Liver (tissue), 10 donors: ENCODE measurements at places on chromosomes 4 and X. TPM values are rescaled to one million over a fixed set of nuclear protein-coding genes. Genes with fewer than 3 reads are reported as not detected.

The GALNT7 gene
- 1.0 TPM for polyA plus RNA-seq

The ERCC6L gene
- 0.17 TPM for polyA plus RNA-seq

The CPLX1 gene
- polyA plus RNA-seq: 2.8 TPM

The PPID gene
- polyA plus RNA-seq: 53.6 TPM

GRCh38 chr4:6781561-6781960 lies 966 bp upstream of the KIAA0232 start:
- H3K27ac ChIP-seq: peak overlapping the region; percentile 90
- H3K36me3 ChIP-seq: no peaks in the 10 kb centered on the region
- peaks cover 4% of the 10 kb centered on the region for H3K4me1 ChIP-seq
- no peak overlapping the region for H3K4me3 ChIP-seq

DNA sequence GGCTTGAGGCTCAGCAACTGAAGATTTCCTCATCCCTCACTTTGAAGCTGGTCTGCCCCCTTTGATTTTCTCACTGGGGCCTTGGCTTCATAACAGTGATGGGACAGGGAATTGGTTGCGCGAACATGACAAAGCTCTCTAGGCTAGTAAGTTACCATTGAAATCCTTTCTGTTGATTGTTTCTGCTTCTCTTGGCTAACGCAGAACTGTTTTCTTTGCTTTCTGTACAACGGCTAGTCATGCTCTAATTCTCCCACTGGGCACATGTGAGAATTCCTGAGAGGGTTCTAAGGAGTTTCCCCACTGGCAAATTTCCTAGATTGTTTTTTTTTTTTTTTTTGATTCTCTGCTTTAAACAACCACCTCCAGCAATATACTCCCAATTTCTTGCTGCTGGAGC lies 738.6 kb downstream of the PCDH7 start:
- no peak for DNase-seq
- H3K4me1 ChIP-seq: no peaks in the 10 kb centered on the region
- no peaks in the 10 kb centered on the region for H3K36me3 ChIP-seq
- peaks cover 2% of the 10 kb centered on the region for H3K27me3 ChIP-seq

DNA sequence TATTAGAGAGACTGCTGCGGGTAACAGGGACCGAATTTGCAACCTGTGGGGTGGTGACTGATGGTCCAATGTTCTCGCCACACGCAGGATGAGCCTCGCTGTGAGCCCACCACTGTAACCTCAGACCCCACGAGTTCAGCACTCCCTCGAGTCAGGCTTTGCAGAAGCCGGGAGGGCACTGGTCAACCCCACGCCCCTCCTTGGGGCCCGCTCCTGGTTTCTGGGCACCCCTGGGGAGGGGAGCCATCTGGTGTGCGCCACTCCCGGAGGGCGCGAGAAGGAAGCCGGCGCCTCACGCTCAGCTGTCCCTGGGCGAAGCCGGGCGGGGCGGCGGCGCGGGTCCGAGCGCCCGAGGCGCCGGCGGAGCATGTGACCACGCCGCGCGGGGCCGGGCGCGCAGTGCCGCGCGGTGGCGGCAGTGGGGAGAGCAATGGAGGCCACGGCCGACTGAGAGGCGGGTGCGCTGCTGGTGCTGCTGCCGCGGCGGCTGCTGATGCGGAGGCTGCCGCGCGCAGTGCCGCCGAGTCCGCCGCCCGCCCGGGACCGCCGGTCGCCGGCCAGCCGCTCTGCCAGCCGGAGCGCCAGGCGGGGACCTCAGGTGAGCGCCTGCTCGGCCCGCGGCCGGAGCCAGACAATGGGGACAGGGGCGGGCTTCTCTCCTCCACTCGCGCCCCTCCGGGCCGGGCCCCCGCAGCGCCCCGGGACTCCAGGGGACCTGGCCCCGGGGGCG lies 100.1 kb downstream of the CEP135 start:
- H3K4me3 ChIP-seq: peak overlapping the region; percentile 63
- no peaks in the 10 kb centered on the region for H3K27me3 ChIP-seq

- no peak for DNase-seq
- H3K27ac ChIP-seq: no peak overlapping the region
- H3K4me3 ChIP-seq: no peak overlapping the region
- H3K4me1 ChIP-seq: no peaks in the 10 kb centered on the region
- H3K27me3 ChIP-seq: no peaks in the 10 kb centered on the region
Observed at GRCh38 chrX:113384628-113385027, 544.0 kb upstream of the AMOT start.

- no peak overlapping the region for H3K4me3 ChIP-seq
- no peak for DNase-seq
- H3K4me1 ChIP-seq: peaks cover 2% of the 10 kb centered on the region
- no peaks in the 10 kb centered on the region for H3K27me3 ChIP-seq
- H3K27ac ChIP-seq: no peak overlapping the region
- no peaks in the 10 kb centered on the region for H3K36me3 ChIP-seq
Observed at GRCh38 chr4:122163301-122163700, 11.2 kb downstream of the BLTP1 start.

GRCh38 chrX:14673764-14674163 lies 144.4 kb downstream of the GLRA2 start:
- H3K4me1 ChIP-seq: no peaks in the 10 kb centered on the region
- DNase-seq: no peak
- no peaks in the 10 kb centered on the region for H3K27me3 ChIP-seq
- H3K27ac ChIP-seq: no peak overlapping the region

DNA sequence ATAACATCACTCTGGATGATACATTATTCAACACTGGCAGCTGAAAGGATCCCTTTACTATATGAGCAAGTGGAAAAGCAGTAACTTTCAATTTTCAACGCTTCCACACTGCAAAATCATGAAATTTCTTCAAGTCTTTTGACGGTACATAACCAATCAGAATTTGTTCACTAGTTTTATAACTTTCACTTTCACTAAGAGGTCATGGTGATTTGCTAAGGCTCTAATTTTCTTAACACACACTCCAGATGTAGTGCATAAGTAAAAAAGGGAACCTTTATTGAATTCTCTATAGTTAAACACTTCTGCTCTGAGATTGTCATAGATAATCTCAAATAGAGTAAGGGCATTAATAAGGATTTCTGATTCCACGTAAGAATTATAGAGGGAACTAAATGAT lies 4.1 kb downstream of the ARMCX2 start:
- no peak overlapping the region for H3K27ac ChIP-seq
- no peak for DNase-seq
- no peaks in the 10 kb centered on the region for H3K4me1 ChIP-seq
- H3K4me3 ChIP-seq: no peak overlapping the region

DNA sequence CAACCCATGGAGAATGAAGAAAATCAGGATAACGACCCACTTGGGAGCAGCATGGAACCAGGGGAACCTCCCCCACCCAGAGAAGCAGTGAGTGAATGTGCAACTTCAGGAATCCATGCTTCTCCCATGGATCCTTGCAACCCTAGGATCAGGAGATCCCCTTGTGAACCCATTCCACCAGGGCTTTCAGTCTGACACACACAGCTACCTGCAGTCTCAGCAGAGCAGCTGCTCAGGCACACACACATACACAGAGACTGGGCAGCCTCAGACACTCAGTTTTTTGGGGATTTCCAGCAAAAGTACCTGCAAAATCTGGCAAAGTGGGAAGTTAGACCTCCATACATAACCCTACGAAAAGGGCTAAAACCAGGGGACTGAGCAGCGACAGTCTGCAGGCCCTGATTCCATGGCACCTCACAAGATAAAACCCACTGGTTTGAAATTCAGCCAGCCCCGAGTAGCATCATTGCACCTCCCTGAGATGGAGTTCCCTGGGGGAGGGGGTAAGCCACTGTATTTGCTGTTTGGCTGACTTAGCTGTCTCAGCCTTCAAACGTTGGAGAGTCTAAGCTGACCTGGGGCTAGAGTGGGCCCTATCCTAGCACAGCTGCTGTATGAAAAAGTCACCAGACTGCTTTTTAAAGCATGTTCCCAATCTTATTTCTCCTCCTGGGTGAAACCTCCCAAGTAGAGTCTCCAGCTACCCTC lies 737.5 kb upstream of the NDST4 start:
- H3K4me1 ChIP-seq: no peaks in the 10 kb centered on the region
- no peaks in the 10 kb centered on the region for H3K36me3 ChIP-seq
- H3K27ac ChIP-seq: no peak overlapping the region
- H3K4me3 ChIP-seq: no peak overlapping the region

- H3K27ac ChIP-seq: no peak overlapping the region
- DNase-seq: no peak
- H3K4me1 ChIP-seq: no peaks in the 10 kb centered on the region
Observed at GRCh38 chr4:38343608-38344007, 320.4 kb upstream of the KLF3 start.

DNA sequence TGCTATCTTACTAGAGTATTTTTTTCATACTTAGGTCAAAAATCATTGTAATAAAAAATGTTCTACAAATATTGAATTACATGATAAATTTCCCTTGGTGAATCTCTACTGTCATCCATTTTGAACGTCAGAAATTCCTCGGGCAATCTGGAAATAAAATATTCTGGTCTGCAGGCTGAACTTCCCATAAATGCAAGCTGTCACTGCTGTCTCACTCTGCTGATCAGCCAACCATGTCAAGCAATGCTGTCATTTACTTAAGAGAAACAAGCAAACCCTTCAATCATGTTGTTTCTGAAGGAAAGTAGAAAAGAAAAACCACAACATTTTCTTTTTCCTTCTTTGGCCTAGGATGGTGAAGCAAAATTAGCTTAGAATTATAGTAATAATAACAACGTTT lies 514.2 kb upstream of the GALNT7 start:
- no peak overlapping the region for H3K27ac ChIP-seq
- no peaks in the 10 kb centered on the region for H3K36me3 ChIP-seq
- H3K27me3 ChIP-seq: peaks cover 4% of the 10 kb centered on the region
- no peak overlapping the region for H3K4me3 ChIP-seq
- no peak for DNase-seq
- H3K4me1 ChIP-seq: no peaks in the 10 kb centered on the region

DNA sequence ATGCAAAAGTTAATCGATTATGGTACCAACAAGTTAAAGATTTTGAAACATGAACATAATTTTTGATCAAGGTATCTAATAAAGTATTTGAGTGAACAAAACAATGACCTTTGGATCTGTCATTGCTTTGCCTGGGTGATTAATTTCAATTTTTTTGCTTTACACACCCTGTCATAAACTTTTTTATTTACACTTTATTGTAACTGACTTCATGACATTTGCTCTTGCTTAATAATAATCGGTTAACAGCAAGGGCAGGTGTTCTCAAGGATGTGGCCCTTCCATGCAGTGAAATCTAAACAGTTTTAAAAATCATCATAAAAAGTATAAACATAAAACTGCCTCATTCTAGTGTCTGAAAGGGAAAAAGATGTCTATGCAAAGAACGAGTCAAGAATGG lies 24.1 kb downstream of the ATOH1 start:
- no peak for DNase-seq
- no peaks in the 10 kb centered on the region for H3K36me3 ChIP-seq

DNA sequence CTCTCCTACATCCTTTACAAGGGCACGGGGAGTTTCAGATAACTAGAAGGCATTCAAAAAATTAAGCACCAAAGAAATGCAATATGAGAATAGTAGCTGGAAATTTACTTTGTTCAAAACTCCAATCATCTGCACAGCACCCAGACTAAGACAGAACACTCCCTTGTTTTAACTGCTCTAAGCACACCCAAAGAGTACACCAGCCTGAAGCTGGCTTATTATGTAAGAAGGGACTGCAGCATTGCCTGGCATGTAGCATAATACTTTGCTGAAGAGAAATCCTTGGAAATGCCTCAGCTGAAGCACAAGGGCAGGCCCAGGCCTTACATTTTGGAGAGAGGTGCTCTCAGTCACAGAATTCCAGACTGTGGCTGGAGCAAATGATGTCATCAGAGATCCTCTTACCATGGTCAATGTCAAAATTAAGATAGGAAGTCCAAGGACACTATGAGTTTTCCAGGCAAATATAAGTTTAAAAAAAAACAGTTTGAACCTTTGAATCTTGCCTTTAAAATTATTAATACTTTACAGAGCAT lies 14.8 kb downstream of the ARHGEF6 start:
- no peak for DNase-seq
- no peaks in the 10 kb centered on the region for H3K27me3 ChIP-seq
- H3K4me1 ChIP-seq: peaks cover 8% of the 10 kb centered on the region

DNA sequence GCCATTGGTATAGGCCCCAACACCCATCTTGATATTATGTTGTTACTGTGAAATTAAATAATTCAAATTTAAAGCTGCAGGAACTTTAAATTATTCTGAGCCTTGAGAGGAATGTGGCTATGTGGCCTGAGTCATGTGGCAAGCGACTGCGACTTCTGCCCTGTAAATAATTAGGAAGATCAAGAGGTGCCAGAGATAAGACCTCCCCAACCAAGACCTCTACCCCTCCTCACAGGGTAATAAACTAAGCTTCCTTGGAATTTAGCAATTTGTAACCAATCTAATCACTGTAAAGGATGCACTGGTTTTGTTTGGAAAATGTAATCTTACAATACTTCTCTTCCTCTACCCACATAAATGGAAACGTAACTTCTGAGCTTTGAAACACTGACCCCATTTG lies 501.9 kb downstream of the RAPGEF2 start:
- H3K4me1 ChIP-seq: no peaks in the 10 kb centered on the region
- no peak for DNase-seq
- no peak overlapping the region for H3K4me3 ChIP-seq
- H3K36me3 ChIP-seq: no peaks in the 10 kb centered on the region

- no peak overlapping the region for H3K4me3 ChIP-seq
- DNase-seq: no peak
- H3K36me3 ChIP-seq: no peaks in the 10 kb centered on the region
- H3K27ac ChIP-seq: no peak overlapping the region
Observed at GRCh38 chrX:106397788-106398538, 213.8 kb upstream of the RADX start.

- no peak overlapping the region for H3K27ac ChIP-seq
- no peaks in the 10 kb centered on the region for H3K36me3 ChIP-seq
- no peak overlapping the region for H3K4me3 ChIP-seq
- H3K27me3 ChIP-seq: no peaks in the 10 kb centered on the region
- no peak for DNase-seq
- H3K4me1 ChIP-seq: no peaks in the 10 kb centered on the region
Observed at GRCh38 chr4:26000274-26000950, 86.4 kb downstream of the SMIM20 start.

GRCh38 chrX:36241397-36241796 lies 321.9 kb downstream of the CFAP47 start:
- no peaks in the 10 kb centered on the region for H3K36me3 ChIP-seq
- no peak overlapping the region for H3K27ac ChIP-seq
- no peak for DNase-seq
- no peaks in the 10 kb centered on the region for H3K27me3 ChIP-seq

GRCh38 chr4:140296335-140297220 lies 76.9 kb upstream of the SCOC start:
- H3K27ac ChIP-seq: no peak overlapping the region
- no peaks in the 10 kb centered on the region for H3K4me1 ChIP-seq
- DNase-seq: no peak
- H3K27me3 ChIP-seq: no peaks in the 10 kb centered on the region

DNA sequence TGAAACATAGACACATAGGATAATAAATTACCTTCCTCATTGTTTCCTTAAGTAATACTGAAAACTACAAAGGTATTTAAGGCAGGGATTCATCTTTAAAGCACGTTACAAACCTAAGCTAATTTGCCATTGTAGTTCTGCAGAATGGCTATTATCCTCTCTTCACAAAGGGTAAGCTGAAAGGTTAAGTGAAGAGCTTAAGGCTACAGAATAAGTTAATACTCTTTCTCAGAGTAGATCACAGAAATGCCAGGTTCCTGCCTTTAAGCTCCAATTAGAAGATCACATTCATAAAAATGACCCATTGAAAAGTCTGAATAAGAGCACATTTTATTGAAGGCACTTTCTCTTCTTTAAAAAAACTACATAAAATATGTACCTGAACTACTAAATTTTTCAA lies 42.1 kb upstream of the PRDM5 start:
- H3K4me1 ChIP-seq: no peaks in the 10 kb centered on the region
- H3K36me3 ChIP-seq: no peaks in the 10 kb centered on the region
- no peak overlapping the region for H3K27ac ChIP-seq
- DNase-seq: no peak

- H3K4me3 ChIP-seq: no peak overlapping the region
- no peaks in the 10 kb centered on the region for H3K36me3 ChIP-seq
- no peak overlapping the region for H3K27ac ChIP-seq
- no peaks in the 10 kb centered on the region for H3K27me3 ChIP-seq
- no peaks in the 10 kb centered on the region for H3K4me1 ChIP-seq
Observed at GRCh38 chr4:74391890-74392475, 27.0 kb downstream of the EREG start.
